Hematopoietic multipotent progenitor cell treated with erythropoietin and hydrocortisone succinate and interleukin-3 and kit ligand, for 15 days (in vitro differentiated cells): ENCODE measurements at places on chromosomes 5 and 9.
A peak's percentile ranks its signal among the peaks of the same experiment; 100 is the strongest.

GRCh38 chr9:126498331-126498730 is 115.4 kb upstream of the LMX1B start:
- DNase-seq: no peak

GRCh38 chr9:121169094-121169601 is 32.5 kb downstream of the RAB14 start:
- DNase-seq: no peak

GRCh38 chr5:55177078-55177477 is 4.1 kb upstream of the CDC20B start:
- DNase-seq: no peak

DNA sequence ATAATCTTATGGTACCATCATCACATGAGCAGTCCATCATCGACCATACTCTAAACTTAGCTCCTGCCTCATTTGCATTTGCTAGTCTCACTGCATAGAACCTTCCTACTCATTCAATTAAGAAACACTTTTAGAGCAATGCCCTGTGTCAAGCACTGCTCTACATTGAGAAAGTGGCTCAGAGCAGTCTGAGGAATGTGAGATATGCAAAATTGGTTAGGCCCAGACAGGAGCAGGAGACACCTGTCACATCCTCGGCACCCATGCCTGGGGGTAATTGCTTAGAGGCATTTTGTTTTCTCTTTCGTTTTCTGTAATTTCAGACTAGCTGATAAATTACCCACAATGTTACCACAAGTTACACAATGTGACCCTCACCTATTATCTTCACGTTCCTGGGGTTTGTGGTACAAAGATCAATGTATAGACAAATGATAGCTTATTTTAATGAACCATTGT is 4.9 kb upstream of the RARS1 start:
- DNase-seq: no peak

GRCh38 chr5:125149110-125149509 is 402.7 kb upstream of the ZNF608 start:
- DNase-seq: no peak

DNA sequence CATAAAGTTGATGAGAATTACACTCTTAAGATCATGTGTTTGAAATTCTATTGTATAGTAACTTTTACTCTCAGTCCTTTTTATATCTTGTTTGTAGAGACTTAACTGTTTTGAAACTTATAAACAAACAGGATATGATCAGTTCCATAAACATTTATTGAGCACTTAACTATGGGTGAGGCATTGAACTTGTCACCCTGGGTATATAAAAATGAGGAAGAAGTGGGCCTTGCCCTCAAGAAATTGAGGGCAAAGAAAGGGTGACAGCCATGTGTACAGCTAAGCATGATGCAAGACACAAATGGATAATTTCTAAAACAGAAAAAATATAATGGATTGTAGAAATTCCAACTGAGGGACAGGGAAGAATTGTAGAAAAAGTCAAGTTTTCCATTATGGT is 15.7 kb downstream of the UNC13B start:
- no peak for DNase-seq

DNA sequence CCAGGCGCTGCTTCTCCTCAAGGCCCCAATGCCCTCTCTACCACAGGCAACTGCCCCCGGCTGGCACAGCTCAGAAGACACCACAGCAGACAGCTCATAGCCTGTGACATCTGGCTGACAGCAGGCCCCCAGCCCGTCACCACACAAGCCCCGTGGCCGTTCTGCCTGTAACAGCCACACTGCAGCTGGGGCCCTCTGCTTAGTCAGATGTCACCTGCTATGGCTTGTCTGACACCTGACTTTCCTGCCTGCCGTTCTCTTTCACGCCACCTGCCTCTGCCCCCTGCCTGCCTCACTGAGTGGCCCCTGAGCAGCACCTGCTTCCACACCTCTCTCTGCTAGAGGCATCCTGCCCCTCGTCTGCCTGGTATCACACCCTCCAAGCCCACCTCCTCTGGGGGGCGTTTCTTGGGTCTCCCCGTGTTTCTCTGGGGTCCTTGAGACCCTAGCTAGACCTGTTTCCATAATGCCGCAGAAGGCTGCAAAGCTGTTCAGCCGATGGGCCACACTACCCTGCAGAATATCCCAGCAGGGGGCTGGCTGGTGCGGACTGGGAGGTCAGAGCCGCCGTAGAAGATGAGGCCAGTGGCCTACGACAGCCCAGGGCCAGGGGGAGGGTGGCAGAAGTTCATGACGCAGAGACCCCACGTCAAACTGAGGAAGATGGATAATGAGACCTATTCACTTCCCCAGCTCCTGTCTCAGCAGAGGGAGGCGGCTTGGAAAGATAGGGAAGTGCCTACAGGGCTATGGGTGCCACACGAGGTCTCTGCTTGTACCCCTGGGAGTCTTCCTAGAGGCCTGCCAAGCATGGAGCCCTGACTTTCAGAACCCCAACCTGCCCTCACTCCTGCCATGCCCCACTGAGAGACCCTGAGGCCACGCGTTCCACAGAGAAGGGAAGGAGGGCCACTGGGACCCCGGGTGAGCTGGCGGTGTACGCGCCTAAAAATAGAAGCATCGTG is 95.1 kb downstream of the ZNF354C start:
- DNase-seq: no peak

- no peak for DNase-seq
These were observed 18.2 kb upstream of the MGAT1 start for GRCh38 chr5:180820788-180821321.

- no peak for DNase-seq
These were observed 1043.8 kb upstream of the NUDT12 start for GRCh38 chr5:104606258-104606829.

GRCh38 chr5:108561416-108562204 is 179.7 kb upstream of the FBXL17 start:
- no peak for DNase-seq

DNA sequence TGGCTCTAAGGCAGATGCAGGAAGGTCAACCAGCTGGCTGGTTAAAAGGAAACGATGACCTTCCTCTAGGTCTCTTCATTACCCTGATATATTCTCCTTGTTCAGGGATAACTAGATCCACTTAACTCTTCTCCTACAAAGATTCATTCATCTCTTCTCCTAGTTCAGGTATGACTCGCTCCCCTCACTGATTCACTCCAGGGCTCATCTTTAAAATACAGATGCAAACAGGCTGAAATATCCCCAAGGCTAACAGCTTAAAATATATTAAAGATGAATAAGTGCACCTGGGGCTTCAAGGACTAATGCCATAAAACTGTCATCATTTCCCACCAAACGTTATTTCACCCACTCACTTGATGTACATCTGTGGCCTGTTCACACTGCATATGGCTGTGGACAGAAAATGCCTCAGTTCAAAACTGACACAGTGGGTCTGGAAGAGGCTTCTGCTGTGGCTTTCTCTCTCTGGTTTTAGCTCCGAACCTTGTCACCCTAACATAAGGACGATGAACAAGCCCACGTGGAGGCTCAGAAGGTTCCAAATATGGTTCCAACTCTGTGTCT is 366.9 kb downstream of the DEPDC1B start:
- no peak for DNase-seq

GRCh38 chr9:85016384-85017006 is 347.0 kb downstream of the NTRK2 start:
- DNase-seq: no peak

- DNase-seq: no peak
These were observed 226.7 kb downstream of the SYK start for GRCh38 chr9:91028166-91028827.

DNA sequence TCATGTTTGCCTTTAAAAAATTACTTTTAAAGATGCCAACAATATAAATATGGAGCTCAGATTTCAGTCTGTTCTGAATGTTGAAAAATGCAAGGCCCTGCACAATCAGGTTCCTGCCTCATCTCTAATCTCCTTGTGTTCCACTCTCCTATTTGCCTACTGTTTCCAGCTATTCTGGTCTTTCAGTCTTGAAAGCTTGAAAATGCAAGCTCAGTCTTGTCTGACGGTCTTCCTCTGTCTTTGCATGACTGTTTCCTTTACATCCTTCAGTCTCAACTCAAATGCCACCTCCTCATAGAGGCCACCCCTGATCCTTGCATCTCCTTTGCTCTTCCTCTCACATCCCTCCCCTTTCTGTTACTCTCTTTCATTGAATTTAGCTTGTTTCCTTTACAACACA is 354.9 kb downstream of the KIF4B start:
- DNase-seq: no peak

DNA sequence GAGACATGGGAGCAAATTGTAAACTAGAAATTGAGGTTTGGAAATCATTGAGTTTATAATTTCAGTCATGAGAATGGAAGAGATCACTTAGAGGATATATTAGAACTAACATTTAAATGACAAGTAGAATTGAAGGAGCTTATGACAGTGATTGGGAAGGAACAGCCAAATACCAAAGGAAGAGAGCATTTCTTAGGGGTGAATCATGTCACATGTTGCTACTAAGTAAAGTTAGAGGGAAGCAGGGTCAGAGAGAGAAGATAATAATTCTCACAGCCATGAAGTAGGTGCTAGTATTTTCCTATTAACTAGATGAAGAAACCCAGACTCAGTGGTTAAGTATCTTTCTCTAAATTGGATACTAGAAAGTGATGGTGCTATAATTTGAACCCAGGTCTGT is 59.3 kb downstream of the COMMD10 start:
- no peak for DNase-seq

DNA sequence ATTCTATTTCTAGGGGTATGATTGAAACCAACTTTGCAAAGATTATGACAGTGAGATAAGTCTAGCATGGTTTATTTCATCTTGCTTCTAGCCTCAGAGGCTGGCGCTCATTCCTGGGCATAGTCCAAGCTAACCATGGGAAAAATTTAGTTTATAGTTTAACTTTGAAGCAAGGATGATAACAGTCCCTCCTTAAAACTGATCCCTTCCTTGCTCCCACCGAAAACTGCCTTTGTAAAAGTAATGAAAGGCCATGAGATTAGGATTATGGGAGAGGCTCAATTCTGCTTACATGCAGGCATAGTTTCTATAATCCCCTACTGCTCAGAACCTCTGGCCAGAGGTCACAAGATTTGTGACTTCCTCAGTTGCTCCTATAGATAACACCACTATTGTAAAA is 75.7 kb downstream of the TARS1 start:
- no peak for DNase-seq

- peak; percentile 42 for DNase-seq
These were observed 75.5 kb downstream of the MAPKAP1 start for GRCh38 chr9:125631391-125632085.

DNA sequence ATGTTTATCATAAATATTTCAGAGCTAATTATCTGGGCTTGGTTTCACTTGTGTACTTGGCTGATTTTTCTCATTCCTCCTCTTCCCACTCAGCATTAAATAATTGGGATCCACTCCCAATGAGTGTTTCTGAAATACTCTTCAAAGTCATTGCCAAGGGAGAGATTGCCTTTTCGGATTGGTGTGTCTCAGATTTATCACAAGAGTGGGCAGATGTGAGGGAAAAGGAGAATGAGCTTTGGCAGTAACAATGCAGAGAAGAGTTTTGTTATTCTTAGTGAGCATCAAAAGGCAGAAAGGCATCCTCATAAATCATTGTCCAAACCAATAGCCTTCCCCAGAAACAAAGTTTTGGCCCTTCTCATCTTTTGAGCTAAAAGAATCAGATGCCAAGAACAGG is 79.2 kb downstream of the SEMA5A start:
- no peak for DNase-seq

DNA sequence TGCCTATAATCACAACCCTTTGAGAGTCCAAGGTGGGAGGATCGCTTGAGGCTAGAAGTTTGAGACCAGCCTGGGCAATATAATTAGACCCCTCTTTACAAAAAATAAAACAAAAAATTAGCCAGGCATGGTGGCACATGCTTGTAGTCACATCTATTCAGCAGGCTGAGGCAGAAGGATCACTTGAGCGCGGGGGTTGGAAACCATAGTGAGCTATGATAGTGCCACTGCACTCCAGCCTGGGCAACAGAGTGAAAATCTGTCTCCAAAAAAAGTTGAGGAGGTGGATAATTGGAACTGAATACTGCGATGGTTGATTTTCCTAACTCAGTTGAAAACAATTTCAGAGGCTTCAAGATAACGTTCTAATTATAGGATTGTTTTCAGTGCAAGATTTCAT is 52.6 kb downstream of the EDIL3 start:
- no peak for DNase-seq

DNA sequence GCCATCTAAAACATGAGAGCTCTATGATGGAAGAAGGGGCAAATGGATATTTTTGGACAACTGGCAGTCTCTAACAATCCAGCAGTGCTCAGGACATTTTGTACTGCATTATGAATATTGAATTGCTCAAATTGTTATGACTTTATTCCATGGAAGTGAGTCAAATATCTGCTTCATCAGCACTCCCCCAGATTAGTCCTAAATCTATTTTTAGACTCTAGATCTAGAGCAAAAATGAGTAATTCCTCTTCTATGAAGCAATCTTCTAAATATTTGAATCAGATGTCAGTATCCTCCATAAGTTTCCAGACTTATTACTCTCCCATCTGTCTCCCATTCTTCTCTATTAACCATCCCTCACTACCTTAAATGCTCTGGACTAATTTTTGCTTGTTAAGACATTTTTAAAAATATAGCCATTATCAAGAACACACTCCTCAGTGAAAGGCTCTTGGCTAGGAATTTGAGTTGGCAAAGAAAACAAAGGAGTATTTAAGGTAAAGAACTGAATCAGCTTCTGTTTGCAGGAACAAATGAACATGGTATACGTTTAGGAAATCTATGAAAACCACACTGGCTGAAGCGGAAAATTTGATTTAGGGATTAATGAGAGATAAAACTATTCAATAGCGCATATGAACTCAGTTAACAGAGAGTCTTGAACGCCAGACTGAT is 300.9 kb downstream of the MCTP1 start:
- DNase-seq: no peak

DNA sequence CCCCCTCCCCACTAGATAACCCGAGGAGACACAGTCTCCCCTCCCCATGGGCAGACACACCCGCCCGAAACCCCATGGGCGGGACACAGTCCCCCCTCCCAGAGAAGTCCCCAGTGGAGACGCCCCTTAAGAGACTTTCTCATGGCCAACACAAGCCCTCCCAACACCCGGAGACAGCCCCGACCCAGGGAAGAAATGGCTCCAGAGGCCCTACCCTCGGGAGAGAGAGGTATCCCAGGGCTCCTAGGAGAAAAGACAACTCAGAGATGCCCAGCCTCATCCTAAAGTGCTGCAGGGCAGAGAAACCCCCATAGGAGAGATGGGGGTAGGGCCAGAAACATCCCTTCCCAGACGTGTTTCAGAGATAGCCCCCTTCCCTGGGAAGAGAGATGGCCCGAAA is 27.4 kb downstream of the PCDH1 start:
- no peak for DNase-seq

- no peak for DNase-seq
These were observed 4.7 kb downstream of the PLIN2 start for GRCh38 chr9:19122490-19123042.

GRCh38 chr9:10614196-10614800 is 1.5 kb upstream of the PTPRD start:
- DNase-seq: no peak

DNA sequence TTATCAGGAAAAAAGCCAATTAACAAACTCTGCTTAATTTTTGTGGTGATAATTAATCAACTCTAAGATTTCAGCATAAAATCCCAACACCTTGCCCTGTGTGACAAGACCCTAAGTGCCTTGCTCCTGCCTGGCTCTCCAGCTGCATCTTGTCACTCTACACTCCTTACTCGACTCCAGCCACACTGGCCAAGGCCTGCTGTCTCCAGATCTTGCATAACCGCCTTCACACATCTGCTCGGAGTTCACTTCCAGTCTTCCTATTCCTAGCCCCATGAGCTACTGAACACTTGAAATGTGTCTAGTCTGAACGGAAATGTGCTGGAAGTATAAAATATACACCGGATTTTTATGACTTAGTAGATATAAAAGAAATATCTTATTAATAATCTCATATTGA is 259.6 kb downstream of the EPB41L4A start:
- DNase-seq: no peak

GRCh38 chr9:33135470-33135958 is 31.6 kb downstream of the B4GALT1 start:
- no peak for DNase-seq
